Astrocyte of the hippocampus (primary cell): ENCODE measurements at places on chromosomes 4 and X.

DNA sequence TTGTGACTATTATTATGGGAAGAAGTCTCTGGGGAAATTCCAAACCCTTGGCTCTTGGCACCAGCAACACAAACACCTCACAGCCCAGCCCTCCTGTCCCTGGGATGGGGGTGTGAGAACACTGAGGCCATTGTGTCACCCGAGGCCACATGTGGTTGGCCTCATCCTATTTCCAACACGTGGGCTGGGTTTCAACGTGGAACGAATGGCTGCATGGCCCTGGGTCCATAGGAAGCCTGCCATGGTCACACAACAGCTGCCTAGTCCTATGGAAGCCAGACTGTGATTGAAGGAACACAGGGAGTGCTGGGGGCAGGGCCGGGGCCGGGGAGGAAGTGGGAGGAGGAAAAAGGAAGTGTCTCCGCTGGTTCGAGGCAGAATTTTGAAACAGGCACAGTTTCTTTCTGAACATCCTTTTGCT is 10.0 kb downstream of the CLCN4 start:
- no peak for DNase-seq

DNA sequence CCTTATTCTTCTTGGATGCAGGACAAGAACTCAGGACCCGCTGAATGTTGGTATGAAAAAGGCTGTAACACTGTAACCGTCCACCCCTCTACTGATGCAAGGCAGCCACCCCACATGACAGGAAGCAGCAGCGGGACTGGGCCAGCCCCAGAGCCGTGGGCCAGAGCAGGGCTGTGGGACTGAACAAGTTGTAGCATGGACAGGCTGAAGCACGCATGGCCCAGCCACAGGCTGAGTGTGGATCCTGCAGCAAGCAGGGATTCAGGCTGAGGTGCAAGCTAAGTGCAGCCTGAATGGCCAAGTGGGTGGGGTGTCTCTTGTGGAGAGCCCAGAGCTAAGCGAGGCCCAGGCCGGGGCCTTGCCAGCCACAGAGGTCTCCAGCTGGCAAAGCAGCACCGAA is 632.2 kb downstream of the SPOCK3 start:
- no peak for DNase-seq

DNA sequence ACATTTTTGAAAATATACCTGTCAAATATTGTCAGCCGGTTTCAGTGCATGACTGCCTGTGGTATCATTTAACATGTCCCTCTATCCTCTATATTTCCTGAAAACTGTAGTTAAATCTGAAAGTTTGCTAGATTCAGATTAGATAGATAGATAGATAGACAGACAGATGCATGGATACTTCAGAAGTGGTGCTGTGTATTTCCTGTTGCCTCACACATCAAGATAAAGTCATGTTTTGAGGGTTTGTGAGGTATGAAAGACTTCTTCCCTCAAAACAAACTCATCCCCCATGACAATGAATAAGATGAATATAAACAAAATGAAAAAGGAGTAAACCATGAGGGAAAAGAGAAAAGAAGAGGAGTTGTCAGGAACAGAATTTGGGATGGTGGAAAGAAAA is 6.0 kb upstream of the BST1 start:
- DNase-seq, result no peak

DNA sequence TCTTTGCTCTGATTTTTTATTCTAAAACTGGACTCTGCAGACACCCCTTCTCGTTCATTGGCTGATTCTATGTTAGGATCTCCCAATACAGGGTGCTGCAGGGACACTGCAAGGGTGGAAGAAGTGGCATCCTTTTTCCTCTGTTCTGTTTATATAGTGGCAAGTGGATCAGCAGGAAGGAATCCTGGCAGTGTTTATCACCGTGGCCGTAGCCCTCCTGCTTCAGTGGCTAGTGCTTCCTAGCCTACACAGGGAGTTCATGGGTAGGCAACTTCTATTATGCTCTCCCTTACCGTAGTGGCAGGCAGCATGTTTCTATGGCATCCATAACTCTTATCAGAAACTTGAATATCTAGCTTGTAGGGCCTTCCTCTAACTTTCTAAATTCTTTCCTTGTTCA is 6.4 kb upstream of the AP1AR start:
- DNase-seq, result no peak

DNA sequence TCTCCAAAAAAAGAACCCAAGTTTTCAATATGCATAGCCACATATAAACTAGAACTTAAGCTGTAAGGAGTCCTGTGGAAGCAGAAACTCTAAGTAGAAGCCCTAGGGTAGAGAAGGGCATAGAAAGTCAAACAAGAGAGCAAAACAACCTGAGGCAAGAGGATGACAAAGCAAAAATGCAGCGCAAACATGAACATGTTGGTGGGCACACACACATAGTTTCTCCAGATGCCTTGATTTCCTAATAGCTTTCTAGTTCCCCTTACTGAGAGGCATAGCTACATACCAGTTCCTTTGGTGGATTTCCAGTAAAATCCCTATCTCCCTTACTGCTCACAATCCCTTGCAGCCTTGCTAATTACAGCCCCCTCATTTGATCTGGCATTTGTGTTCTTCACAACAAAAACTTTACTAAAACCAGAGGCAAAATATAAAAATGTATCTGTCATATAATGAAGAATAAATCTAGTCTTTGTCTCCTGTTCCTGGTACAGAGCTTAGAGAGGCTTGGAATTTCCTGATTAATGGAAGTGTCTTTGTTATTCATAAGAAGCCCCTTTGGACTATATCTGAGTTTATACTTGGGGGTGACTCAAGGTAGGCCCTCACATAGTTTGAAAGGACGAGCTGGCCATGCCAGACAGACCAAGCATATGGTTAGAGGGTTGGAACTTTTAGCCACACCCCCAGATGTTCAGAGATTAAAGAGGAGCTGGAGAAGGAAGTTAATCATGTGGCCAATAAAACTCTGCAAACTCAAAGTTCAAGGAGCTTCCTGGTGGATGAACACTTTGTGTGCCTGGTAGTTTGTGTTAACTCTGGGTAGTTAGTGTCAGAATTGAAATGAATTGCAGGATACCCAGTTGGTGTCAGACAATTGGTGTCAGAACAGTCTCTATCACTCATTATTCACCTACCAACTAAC is 52.7 kb upstream of the ZCCHC13 start:
- peak; percentile 34 for DNase-seq

DNA sequence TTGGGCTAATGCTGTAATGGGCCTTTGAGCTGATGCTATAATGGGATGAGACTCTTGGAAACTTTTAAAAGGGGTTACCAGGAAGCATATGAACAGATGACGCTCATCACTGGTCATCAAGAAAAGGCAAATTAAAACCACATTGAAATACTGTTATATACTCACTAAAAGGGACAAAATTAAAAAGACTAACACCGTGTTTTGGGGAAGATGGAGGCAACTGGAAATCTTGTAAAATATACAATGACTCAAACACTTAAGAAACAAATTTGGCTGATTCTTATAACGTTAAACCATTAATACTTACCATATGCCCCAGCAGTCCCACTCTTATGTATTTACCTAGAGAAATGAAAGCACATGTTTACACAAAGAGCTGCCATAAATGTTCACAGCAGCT is 207.2 kb upstream of the GPRIN3 start:
- no peak for DNase-seq

- no peak for DNase-seq
Measured at GRCh38 chrX:74509989-74510388, 88.7 kb downstream of the SLC16A2 start.

GRCh38 chrX:30973784-30974427 is 84.9 kb upstream of the TAB3 start:
- DNase-seq, result no peak

- DNase-seq, result no peak
Measured at GRCh38 chr4:101599620-101600019, 190.9 kb upstream of the BANK1 start.

GRCh38 chr4:73929278-73929677 is 52.5 kb downstream of the PF4 start:
- no peak for DNase-seq

DNA sequence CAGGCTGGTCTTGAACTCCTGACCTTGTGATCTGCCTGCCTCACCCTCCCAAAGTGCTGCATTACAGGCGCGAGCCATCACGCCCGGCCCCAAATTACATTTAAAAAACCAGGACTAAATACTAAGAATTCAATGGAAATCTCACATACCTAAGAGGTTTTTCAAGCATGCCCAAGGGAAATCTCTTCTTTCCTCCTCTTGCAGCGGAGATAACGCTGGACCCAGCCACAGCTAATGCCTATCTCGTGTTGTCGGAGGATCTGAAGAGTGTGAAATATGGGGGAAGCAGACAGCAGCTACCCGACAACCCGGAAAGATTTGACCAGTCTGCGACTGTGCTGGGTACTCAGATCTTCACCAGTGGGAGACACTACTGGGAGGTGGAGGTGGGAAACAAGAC is 7.4 kb downstream of the TRIML1 start:
- no peak for DNase-seq

GRCh38 chrX:136646602-136647239 is 1.2 kb upstream of the CD40LG start:
- no peak for DNase-seq

DNA sequence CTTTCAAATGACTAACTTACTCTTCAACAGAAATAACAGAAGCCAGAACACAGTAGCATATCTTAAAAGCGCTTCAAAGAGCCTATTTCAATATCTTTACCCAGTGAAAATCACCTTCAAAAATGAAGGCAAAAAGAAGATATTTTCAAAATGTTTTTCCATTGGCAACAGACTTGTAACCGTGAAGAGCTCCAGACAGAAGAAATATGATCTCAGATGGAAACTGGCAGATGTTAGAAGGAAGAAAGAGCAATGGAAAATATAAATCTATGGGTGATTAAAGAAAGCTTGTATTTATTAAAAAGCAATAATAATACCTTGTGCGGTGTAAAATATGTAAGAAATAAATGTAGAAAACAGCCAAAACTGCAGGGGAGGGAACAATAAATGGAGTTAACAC is 35.7 kb downstream of the PRKG2 start:
- DNase-seq, result no peak

DNA sequence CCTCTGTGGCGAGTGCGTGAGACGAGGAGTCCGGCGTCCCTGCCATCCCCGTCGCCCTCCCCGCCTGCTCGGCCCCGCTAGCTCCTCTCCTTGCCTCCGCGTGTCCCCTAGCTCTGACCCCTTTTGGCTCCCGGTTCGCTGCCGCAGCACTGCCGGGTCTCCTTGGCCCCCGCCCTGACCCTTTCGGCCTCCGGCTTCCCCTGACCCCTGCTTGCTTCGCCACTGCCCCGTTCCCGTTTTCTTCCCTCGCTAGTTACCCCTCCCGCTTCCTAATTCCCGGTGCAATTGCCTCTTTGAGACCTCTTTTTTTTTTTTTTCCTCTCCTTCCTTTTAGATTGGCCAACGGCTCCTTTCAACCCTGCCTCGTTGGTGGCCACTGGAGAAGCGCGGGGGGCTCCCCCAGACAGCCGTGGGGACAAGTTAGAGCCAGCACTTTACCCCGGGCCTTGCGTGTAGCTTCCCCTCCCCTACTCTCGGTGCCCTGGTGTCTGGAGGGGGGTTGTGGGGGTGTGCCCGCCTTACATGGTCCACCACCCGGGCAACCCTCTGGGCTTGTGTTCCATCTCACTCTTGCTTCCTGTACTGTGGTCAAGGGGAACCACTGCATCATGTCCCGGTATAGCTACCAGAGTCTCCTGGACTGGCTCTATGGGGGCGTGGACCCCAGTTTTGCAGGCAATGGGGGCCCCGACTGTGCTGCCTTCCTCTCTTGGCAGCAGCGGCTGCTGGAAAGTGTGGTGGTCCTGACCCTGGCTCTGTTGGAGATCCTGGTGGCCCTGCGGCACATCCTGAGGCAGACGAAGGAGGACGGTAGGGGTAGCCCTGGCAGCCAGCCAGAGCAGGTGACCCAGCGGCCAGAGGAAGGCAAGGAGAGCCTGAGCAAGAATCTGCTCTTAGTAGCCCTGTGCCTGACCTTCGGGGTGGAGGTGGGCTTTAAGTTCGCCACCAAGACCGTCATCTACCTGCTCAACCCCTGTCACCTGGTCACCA is 548 bp downstream of the TMEM164 start:
- no peak for DNase-seq

GRCh38 chrX:23752740-23753415 is 9.8 kb upstream of the ACOT9 start:
- peak; percentile 28 for DNase-seq

DNA sequence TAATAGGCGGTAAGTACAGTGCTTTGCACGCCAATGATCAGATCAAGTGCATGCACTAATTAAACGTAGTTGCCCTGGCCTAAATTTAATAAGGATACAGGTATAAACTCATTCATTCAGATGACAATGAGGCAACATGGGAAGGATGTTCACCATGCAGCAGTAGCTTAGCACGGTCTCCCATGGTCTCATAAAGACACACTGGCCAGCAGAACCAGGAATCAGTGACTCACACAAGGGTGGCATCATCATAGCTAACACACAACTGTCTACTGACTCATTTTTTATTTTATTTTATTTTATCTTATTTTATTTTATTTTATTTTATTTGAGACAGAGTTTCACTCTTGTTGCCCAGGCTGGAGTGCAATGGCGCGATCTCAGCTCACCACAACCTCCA is 42.7 kb downstream of the TMEM156 start:
- no peak for DNase-seq

- peak; percentile 42 for DNase-seq
Measured at GRCh38 chr4:71270901-71271300, 67.9 kb upstream of the SLC4A4 start.

DNA sequence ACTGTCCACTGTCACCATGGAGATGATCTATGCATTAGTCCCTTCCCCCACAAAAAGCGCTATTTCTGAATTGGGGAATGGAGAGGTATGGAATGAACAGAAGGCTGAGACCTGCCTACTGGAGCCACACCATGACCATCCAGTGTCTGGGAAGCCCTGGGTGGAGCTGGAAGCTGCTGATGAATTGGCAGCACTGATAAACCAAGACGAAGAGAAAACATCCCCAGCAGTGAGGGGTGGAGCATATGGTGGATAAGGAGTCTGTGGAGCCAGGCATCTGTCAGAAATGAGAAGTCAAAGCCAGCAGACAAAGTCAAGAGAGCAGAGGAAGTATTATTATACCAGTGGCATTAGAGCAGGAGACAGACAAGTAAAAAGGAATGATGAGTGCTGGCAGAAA is 13.2 kb downstream of the CC2D2A start:
- DNase-seq, result no peak

DNA sequence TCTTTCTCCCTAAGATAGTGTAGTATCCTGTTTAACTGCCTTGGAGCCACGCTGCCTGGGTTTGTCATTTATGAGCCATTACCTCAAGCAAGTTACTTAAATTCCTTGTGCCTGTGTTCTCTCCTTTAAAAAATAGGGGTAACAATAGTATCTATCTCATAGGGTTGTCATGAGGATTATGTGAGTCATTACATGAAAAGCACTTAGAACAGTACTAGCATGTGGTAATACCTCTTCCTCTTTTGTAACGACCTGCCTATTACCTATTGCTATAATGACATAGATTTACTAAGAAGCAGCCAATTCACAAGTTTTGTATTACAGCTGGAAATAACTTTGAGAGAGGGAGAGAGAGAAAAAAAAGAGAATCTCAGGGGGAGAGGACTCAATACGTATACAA is 834.7 kb downstream of the RAPGEF2 start:
- no peak for DNase-seq
